SIG-M5 (cell line): ENCODE measurements at places on chromosomes 6 and 20.

- no peak for DNase-seq
Measured at GRCh38 chr20:37519508-37520418, 1.3 kb upstream of the NNAT start.

DNA sequence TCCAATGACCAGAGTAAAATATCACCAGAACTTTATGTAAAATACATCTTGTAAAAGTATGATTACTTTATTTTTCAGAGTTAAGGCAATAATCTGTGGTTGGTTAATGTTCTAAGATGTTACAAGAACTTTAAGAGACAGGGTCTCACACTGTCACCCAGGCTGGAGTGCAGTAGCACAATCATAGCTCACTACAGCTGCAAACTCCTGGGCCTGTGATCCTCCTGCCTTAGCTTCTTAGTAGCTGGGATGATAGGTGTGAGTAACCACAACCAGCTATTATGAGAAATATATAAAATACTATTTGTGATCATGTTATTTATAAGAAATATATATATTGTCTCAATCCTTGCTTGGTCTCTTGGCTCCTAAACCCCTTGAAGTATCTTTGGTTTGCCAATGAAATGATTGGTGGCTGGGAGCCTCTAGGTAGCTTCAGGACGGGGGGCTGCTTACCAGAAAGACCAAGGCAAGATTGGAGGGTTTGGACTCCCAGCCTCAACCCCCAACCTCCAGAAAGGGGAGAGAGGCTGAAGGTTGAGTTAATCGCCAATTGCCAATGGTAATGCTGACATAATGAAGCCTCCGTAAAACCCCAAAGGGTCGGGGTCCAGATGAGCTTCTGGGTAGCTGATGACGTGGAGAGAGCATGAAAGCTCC lies 15.4 kb downstream of the SOD2 start:
- no peak for DNase-seq

- no peak for DNase-seq
Measured at GRCh38 chr6:162290846-162291465, 436.6 kb downstream of the PRKN start.

- no peak for DNase-seq
Measured at GRCh38 chr6:112113431-112113830, 26.0 kb downstream of the FAM229B start.

DNA sequence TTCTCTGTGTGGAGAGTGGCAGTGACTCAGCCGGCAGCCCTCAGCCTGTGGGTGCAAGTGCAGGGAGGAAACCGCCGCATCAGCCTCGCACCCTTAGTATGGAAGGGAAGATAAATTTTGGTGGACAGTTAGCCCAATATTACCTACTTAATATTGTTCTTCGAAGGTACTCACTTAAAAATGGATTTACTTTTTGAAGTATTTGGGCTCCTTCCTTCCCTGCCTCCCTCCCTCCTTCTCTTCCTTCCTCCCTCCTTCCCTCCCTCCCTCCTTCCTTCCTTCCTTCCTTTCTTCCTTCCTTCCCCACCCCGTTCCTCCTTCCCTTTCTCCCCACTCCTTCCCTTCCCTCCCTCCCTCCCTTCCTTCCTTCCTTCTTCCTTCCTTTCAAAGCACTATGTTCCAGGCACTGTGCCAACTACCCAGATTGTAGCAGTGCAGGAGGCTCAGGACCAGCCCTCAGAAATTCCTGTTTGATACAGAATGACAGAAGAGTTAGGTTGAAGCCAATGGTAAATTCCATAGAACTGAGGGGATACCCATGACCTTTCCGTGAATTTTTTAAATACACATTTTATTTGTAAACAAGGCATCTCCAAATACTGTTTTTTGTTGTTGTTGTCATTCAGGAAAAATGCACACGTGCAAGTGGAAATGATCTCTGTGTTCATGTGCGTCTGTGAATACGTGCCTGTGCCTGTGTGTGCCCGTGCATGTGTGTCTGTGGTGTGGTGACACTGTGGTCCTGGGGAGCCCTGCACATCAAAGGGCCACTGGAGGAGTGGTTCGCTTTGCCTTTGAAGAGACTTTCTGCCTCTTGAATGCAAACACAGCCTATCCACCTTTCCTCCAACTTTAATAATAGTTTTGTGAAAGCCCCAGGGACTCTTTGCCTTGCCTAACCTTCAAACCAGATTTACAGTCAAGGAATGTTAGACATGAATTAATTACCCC lies 141.7 kb downstream of the EDN3 start:
- DNase-seq, result no peak

DNA sequence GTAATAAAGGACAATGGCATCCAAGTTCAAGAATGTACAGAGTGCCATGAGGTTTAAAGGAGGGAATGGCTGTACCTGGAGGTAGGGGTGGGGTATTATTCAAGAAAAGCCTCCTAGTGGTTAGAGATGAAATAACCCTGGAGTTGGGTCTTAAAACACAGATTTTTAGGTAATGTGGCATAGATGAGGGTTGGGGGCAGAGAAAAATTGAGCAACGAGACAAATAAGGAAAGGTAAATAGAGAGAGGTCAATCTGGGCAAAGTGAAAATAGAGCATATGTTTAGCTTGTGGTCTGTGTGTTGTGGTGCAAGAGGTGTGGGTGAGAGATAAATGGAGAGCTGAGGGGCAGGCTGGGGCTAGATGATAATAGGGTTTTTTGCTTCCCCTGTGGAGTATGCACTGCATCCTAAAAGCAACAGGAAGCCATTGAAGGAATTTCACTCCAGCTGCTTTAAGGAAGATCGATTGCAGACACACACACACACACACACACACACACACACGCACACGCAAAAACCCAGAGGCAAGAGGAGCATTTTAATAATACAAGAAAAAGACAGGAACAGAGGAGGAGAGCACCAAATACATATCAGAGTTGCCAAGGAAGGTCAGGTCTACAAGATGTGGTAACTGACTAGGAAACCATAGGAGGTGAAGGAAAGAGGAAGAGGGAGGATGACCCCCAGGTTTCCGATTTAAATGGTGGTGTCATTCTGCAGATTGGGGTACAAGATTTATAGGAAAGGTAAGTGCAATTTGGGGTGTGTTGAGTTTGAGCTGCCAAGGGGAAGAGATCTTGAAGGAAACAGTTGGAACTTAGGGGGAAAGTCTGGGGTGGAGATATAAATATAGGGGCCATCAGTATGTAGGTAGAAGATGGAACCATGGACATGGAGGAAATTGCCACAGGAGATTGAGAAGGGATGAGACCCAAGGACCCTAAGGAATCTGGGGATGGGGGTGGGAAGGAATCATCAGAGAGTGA lies 31.3 kb upstream of the ADGRF1 start:
- DNase-seq, result no peak

- no peak for DNase-seq
Measured at GRCh38 chr6:90948540-90948939, 361.7 kb upstream of the MAP3K7 start.

GRCh38 chr6:32851025-32851424 lies 2.5 kb downstream of the TAP1 start:
- no peak for DNase-seq

DNA sequence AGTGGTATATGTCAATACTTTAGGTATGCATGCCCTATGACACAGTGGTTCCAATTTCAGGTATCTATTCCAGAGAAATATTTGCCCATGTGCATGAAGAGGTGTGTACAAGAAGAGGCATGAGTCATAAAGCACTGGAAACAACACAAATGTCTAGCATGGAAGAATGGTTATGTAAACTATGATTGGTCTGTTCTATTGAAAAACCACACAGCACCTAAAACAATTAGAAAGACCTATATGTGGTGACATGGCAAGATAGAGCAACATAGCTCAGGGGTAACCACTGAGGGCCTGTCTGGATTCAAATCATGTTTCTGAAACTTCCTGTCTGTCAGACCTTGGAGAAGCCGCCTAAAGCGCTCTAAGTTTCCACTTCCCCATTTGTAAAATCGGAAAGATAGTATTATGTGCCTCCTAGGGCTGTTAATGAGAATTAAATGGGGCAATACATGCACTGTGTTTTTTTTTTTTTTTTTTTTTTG lies 76.0 kb upstream of the SHLD1 start:
- DNase-seq, result peak; percentile 99

- DNase-seq, result no peak
Measured at GRCh38 chr6:68756454-68757375, 121.6 kb downstream of the ADGRB3 start.

GRCh38 chr20:38326309-38326708 lies 20.0 kb upstream of the LBP start:
- no peak for DNase-seq
